ENCODE measurements at places on chromosomes 6 and 20.

DNA sequence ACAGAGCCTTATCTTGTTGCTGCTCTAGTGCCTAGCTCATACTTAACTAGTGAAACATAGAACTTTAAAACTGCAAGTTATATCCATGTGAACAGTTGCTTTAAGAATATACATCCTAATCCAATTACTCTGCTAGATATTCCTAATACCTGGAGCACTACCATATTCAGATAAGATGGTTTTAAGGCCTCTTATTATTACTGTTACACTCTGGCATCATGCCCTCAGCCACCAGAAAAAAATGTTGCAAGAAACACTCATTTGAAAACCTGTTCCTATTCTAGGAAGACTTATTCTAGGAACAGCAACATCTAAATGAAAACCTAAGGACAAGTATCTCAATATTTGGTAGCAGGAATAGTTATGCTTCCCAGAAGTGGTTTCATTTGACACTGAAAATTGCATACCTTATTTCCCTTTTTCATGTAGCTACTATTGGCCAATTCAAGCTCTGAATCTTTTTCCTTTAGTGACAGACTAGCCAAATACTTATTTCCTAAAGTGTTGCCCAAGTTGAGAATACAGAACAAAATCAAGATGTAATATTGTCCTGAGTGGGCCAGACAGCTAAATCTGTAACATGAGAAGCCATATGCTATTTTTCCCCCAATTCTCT lies 4.8 kb upstream of the MTFR2 start:
- DNase-seq: no peak

DNA sequence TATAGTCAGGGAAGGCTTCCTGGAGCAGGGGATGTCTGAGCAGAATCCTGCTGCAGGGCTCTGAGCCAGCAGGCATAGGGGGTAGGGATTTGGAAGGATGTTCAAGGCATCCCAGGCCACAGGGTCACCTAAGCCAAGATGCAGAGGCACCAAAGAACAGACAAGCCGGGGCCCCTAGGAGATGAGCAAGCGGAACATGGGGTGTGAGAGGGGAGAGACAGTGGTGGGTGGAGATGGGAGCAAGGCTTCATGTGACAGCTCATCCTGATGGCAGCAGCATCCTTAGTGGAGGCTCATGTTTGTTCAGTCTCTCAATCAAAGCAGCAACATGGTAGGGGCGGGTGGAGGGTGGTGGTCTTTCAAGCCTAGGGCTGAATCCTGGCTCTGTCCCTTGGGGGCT lies 29.8 kb upstream of the TCP11 start:
- no peak for DNase-seq

DNA sequence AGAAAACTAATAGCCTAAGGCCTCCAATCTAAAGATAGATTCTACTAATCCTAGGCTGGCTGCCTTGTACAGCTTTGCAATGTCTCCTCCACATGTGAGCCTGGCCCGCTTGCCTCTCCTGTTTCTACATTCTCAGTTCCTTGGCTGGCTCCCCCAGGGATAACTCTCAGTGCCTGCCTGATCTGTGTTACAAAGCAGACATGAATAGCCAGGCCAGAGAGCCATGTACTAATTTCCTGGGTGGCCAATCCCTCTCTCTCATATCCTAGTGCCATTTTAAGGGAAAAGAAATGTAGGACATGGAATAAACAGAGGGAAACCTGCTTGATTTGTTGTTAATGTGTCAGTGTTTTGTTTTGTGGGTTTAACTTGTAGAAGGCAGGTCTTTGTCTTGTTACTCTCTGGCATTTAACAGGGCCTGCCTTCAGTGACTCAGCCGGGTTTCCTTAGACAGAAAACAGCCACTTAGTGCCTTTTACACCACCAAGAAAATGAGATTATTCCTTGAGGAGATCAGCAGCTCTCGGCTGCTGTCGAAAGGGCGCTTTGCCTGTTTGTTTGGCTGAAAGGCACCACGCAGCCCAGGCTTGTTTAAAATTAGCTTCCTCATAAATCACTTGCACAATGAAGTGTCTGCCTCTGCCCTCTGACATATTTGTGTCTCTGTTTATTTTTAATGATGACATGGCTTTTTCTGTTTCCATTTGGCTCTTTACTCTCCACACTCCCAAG lies 702.7 kb downstream of the MAFB start:
- peak; percentile 72 for DNase-seq

DNA sequence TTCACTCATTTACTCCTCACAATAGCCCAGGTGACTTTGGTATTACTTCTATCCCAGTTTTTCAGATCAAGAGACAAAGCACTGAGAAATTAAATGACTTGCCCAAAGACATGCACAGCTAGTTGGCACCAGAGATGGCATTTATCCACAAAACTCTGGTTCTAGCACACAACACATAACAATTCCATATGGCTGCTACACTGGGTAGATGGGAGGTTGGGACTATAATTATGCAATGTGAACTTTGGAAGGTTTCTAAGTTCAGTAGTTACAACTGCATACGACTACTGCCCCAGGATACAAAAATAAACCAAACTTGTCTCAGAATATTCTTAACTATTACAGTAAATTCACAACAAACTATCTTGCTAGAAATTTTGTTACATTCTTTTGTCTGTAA lies 54.2 kb upstream of the MLIP start:
- DNase-seq: no peak

- no peak for DNase-seq
These were observed 224.9 kb upstream of the SMLR1 start for GRCh38 chr6:130602151-130602770.

DNA sequence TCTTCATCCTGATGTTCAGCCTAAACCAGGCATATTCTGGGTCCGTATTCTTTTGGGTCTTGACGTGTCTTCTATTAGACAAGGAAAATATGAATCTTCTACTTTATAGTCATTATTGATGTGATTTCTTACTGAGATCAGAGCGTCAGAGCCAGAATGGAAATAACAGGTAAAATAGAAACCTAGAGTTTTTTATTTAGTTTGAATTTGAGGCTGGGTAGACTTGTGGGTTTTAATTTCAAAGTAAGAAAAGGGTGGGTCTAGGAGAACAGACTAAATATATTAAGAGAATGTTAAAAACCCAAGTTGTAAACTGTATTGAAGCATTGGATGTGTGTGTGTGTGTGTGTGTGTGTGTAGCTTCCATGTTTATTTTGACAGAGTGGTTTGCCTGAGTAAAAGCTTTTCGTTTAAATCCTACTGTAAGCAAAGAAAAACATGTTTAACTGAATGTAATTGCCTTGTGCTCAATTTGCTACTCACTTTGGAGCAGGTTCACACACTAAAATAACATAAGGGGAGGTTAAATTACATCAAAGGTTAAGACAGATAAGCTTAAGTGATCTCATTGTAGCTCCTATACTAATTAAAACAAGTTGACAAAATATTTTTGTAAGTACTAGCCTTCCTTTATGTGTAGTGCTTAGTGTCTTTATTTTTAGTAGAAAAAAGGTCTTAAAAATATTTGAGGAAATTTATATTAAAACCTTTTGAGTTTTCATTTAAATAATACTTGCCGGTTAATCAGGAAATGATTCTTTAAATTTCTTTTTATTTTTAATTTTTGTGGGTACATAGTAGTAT lies 17.4 kb downstream of the HECA start:
- no peak for DNase-seq

DNA sequence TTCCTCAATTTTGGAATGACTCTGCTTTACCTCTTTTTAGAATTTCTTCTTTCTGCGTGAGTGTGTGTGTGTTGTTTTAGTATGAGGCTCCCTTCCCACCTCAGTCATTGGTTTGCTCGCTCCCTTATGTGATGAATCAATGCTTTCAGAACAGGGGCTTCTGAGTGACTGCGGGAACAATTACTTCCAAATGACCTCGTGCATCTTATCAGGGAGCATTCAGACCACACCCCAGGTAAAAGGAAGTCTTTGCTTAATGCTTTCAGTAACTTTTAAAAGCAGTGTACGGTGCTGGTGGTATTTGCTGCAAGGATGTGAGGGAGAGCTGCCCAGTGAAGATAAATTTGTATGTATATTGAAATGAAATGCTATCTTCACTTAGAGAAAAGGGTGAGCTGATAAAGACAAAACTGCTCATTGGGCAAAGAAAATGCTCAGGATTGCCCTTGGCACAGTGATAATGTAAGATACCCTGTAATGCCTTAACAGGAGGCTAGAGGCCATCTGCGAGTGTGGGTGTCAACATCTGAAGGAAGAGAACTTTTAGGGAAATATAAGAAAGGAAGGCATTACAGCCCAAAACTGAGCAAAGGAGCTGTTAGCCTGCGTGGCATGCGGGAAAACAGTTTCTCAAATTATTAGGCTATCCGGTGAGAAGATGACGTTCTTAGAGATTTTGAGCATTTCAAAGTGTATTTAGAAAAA lies at the start of gene MLIP:
Gene MLIP, plus strand, starts transcription at position 103 of the 705 bp plus-strand sequence. Its CDS starts 37 bp downstream, at position 140.
- peak; percentile 58 for DNase-seq

DNA sequence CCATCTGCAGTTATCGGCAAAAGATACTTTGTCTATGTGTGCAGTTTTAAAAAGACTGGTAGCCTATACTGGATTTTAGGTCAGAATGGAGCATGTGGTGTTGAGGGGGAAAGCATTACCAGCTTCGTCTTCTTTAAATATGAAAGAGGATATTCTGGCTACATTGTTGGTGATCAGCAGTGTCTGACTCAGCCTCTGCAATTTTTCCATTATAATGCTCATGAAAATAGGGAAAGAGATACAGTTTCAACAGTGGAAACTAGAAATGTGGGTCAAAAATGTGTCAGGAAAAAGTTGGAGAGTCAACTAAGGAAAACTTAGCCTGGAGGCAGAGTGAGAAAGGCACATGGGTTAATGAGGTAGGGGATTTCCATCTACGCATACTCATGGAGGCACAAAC lies 45.2 kb downstream of the HDGFL1 start:
- no peak for DNase-seq

DNA sequence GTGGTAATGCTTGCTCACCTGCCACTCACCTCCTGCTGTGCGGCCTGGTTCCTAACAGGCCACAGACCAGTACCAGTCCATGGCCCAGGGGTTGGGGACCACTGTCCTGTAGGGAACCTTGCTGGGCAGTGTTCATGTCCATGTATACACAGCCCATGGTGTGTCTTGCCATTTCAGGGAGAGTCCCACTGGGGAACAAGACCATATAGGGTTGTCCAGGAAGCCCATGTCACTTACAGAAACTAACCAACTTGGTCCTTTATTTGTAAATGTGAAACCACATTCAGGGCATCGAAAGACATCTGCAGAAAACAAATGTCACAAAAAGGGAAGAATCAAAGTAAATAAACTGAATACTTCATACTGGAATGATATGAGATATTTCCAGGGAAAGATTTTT lies 179.1 kb downstream of the NFATC2 start:
- DNase-seq: no peak

DNA sequence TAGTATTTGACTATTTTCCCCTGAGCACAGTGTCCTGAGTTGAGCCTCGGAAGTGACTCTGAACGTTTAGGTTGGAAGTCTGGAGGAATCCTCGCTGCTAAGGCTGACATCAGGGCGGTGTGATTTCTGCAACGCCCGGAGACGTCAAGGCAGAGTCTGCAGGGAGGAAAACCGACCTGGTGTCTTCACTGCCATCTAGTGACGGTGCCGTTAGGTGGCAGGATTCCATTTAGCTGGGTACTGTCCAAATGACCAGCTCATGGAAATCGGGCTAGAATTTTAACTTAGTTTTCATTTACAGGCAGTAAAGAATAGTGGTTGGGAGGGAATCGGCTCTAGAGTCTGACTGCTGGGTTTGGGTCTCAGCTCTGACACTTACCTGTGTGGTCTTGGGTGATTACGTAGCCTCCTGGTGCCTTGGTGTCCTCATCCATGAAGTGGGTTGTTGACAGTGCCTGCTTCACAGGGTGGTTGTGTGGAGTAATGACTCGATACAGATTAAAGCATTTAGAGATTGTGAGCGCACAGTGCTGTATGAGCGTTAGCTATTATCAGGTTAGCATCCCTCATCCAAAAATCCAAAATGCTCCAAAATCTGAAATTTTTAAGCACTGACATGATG lies 35.0 kb downstream of the FOXF2 start:
- DNase-seq: peak; percentile 45

DNA sequence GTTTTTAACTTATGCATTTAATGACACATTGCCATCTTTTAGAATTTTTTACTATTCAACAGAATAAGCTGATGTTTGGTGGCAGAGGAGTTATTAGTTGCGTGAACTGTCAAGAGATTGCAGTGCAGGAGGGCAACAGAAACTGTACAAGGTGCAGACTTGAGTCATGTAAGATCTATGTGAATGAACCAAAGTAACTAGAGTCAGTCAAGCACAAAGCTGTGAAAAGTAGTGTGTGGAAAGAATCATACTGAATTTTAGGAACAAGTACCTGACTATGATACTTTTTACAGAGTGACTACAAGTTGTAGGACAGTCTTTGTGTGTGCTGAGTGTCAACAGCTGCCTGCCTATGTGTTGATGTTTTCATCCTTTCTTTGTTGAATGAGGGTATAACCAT lies 2.7 kb upstream of the C6orf163 start:
- no peak for DNase-seq

GRCh38 chr6:15441981-15442380 lies 196.1 kb downstream of the JARID2 start:
- DNase-seq: no peak

GRCh38 chr6:146359131-146359530 lies 184.5 kb upstream of the RAB32 start:
- DNase-seq: no peak

GRCh38 chr20:10119336-10119735 lies 84.5 kb downstream of the ANKEF1 start:
- no peak for DNase-seq

DNA sequence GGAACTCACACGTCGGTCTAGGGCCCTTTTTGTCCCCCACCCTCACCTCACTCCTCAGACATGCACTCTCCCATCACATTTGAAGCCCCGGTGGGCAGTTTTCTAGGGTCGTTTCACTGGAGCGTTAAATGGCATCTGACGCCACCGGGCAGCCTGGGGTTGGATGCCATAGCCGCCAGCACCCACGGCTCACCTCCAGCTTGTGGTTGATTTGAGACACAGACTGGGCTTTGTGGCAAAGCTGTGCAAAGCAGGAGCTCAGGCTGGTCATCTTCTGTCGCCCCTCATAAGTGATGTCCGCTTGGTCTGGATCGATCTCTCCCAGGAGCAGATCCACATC lies 530 bp downstream of the GOPC start:
- DNase-seq: no peak

GRCh38 chr20:40606237-40606636 lies 82.8 kb downstream of the MAFB start:
- DNase-seq: no peak

GRCh38 chr6:143592335-143592734 lies 80.8 kb upstream of the FUCA2 start:
- DNase-seq: no peak

DNA sequence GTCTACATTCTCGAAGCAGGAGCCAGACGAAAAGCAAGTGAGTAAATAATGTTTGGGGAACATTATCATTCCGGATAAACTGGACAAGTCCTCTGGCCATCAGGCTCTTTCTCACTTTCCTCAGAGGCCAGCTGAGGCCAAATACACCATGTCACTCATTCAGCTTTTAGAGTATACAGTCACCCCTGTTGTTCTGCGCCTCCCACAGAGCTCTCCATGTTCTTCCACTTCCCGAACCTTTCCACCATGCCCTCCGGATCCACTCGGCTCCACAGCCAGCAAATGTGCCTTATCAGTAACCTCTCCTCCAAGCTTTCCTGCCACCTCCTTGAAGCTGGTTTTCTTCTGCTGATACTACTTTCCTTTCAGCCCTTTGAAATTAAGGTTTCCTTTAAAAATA lies 31.7 kb downstream of the LATS1 start:
- DNase-seq: no peak
